Activated CD8-positive, alpha-beta T cell treated with anti-CD3 and anti-CD28 coated beads, Interleukin-2, amount 10 ng/mL, durations not matched to agents 7 days and 5 days (primary cell): ENCODE measurements at places on chromosomes 3 and 15. TPM values are rescaled to one million over a fixed set of nuclear protein-coding genes. Genes with fewer than 3 reads are reported as not detected.

GRCh38 chr3:117788061-117788460, 1078.5 kb downstream of the TUSC7 start:
- no peak for DNase-seq

The CPLX3 gene
- total RNA-seq = not detected

The CCDC54 gene
- total RNA-seq = not detected

GRCh38 chr3:171782617-171783016, 27.7 kb downstream of the PLD1 start:
- no peak for DNase-seq

The REC114 gene
- not detected for total RNA-seq

The TSC22D2 gene
- 8.6 TPM for total RNA-seq

GRCh38 chr3:8856071-8856470, 86.7 kb upstream of the OXTR start:
- no peak for DNase-seq

- no peak for DNase-seq
Observed at GRCh38 chr3:189849262-189849661, 218.1 kb downstream of the TP63 start.

DNA sequence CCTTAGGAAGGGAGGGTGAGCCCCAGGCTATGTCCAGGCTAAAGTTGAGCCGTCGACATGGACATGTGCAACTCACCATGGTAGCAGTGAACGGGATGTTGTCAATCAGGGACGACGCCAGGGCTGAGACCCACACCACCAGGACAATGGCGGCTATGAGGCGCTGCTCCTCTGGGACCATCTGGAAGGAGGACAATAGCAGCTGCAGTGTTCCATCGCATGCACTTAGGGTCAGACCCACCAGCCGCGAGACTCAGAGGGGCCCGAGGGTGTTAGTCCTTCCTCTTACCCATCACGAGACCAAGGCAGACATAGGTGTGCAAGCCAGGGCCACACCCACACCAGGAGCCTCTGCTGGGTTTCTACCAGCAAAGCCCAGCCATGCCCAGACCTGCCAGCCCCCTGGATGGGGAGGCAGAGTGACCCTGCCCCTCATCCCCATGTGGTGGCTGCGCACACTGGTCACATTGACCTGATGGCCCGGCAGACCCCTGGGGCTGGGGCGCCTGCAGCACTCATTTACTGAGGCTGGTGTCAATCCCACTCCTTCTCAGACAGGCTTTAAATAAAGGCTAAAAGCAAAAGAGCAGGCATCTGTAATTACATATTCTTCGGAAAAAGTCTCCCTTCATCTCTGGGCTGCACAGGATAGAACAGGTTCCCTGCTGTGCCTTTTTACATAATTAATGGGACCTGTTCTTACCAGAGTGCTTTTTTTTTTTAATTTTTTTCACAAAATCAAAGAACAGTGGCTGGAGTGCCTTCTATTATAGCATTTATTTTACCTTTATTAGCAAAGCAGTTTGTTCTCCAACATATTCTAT, 227.8 kb downstream of the OCA2 start:
- DNase-seq = no peak

DNA sequence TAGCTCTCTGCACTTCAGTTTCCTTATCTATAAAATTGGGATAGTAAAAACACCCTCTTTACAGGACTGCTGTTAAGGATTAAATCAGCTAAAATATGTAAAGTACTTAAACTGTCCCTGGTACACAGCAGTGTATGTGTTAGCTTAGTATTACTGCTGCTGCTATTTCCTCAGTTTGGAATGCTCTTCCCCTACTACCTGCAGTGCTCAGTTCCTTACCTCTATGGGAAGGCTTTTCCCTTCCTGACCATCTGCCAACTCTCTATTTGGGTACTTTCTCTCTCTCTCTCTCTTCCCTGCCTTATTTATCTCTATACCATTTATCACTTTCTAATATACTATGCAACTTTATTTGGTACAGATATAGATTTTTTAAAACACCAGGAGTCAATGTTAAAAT, 26.5 kb downstream of the KPNA4 start:
- no peak for DNase-seq

The CFAP100 gene
- total RNA-seq = not detected

The CTXN2 gene
- not detected for total RNA-seq

DNA sequence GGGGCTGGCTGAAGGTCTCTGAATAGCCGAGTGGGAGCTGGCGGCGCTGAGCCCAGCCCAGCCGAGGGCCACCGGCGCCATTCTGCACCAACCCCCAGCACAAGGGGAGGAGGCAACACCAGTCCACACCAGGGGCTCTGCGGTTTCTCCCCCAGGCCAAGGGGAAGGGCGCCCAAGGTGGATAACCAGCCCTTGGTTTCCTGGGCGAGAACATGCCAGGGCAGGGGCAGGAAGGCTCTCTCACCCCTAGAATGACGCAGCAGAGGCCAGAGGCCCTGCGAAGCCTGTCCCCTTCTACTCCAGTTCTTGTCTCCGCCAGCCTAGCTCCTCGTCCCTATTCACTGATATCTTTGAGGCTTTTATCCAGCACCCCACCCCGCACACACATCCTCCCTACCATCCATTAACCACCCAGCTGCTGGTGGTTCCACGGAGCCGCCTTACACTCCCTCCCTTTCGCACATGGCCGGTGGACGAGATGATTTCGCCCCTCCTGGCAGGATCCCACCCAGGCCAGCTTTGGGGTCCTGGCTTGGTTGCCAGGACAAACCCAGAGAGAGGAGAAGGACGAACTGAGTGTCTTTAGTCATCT, 1.3 kb downstream of the RBPMS2 start:
- no peak for DNase-seq

- DNase-seq = peak; percentile 60
Observed at GRCh38 chr3:196969134-196969659, 564 bp upstream of the PIGZ start.

GRCh38 chr15:55221090-55222011, 24.6 kb upstream of the RSL24D1 start:
- peak; percentile 65 for DNase-seq

DNA sequence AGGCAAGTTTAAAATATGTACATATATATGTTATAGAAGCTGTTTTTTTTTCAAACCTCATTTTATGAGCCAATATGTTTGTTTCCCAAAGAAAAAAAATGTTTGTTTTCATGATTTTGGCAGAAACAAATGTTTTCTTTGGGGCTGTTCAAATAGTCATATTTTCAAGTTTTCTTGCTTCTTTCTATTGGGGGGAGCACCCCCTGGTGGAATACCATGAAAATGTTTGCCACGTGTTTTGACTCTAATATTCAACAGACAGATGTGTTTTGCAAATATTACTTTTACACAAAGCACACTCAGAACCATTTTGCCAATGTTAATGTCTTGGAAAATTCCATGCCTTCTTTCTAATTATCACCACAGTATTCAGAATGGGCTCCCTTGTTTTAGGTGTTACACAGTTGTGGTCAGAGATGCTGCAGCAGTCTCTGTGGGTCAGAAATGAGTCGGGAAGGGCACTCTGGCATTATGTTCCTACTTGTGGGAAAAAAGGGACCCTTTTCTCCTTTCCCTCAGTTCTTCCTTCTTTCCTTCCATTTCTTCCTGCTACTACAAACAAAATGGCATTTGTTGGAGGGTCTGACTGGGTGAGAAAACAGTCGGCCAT, 817.0 kb downstream of the TUSC7 start:
- peak; percentile 21 for DNase-seq

The THBS1 gene
- total RNA-seq = 1.2 TPM
